ENCODE measurements at places on chromosomes 2 and 18. TPM values are rescaled to one million over a fixed set of nuclear protein-coding genes. Genes with fewer than 3 reads are reported as not detected.

GRCh38 chr2:29238497-29238896 is 123.3 kb downstream of the CLIP4 start:
- DNase-seq = no peak

The SANBR gene
- total RNA-seq = 11.7 TPM

DNA sequence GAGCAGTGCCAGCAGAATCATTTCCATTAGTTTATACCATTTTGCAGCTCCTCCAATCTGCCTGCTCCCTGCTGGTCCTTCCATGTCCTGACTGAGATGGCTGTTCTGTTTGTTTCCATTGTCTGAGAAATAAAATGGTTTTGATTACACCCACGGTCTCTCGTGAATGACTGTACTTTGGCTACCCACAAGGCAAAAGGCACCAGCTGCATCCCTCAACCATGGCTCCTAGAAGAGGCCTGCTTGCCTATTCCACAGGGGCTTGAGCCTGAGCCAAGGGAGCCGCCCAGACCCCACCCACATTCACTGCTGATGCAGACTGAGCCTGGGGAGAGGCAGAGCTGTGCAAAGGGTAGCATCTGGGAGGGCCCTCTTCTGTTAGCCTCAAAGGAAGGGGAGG is 31.2 kb downstream of the MARCHF4 start:
- no peak for DNase-seq

DNA sequence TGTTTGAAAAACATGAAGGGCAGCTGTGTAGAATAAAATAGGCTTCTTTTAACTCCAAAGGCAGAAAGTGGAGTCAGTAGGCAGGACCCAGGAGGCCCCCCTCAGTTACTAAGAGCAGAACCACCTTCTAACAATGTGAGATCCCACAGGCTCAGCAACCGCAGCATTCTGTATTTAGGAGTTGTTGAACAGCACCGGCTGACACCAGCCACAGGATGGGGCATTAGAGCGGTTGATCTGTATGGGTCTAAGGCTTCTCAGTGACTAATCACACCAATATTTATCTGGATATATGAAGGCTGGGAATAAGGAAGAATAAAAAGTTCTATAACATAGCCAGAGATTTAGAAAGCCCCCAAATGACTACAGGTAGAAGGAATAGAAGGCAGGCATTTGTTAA is 51.7 kb downstream of the MYO5B start:
- no peak for DNase-seq

GRCh38 chr18:34970106-34970505 is 71.1 kb upstream of the MAPRE2 start:
- DNase-seq = no peak

The EXOC6B gene
- total RNA-seq = 20.8 TPM

DNA sequence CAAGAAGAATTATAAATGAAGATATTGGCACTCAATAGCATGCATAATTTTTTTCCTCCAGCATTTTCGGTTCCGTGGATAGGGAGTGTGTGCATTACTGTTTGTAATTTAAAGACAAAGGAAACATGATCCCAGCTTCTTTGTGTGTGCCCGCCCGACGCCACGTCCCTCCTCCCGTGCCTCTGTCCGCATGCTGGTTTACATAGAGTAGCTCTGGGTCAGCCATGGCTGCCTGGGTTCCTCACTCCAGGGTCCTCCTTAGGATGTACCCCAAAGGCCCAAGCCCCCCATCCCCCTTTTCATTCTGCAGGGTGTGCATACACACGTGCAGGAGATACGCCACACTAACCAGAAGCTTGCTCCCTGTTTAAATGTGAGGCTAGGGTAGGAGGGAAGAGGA is 214.7 kb downstream of the KLHL29 start:
- no peak for DNase-seq

The TLX2 gene
- not detected for total RNA-seq

The ATP6V1B1 gene
- total RNA-seq = not detected

- no peak for DNase-seq
These were observed 501.6 kb upstream of the GCFC2 start for GRCh38 chr2:76211991-76212985.

The TMEM247 gene
- total RNA-seq = not detected

GRCh38 chr18:46767217-46767616 is 10.4 kb upstream of the ST8SIA5 start:
- DNase-seq = no peak

The ZNF804A gene
- not detected for total RNA-seq

GRCh38 chr2:144449028-144449406 is 70.9 kb downstream of the ZEB2 start:
- no peak for DNase-seq

The IL1RN gene
- not detected for total RNA-seq

GRCh38 chr2:48508461-48509124 is 21.4 kb upstream of the STON1 start:
- DNase-seq = no peak

GRCh38 chr18:12362473-12363174 is 14.4 kb downstream of the AFG3L2 start:
- DNase-seq = no peak

- no peak for DNase-seq
These were observed 274.7 kb upstream of the SIX2 start for GRCh38 chr2:45283764-45284620.

- DNase-seq = no peak
These were observed 81.4 kb downstream of the COBLL1 start for GRCh38 chr2:164760179-164760578.

GRCh38 chr2:230203110-230203676 is 16.6 kb downstream of the SP110 start:
- DNase-seq = no peak

The COL3A1 gene
- not detected for total RNA-seq

DNA sequence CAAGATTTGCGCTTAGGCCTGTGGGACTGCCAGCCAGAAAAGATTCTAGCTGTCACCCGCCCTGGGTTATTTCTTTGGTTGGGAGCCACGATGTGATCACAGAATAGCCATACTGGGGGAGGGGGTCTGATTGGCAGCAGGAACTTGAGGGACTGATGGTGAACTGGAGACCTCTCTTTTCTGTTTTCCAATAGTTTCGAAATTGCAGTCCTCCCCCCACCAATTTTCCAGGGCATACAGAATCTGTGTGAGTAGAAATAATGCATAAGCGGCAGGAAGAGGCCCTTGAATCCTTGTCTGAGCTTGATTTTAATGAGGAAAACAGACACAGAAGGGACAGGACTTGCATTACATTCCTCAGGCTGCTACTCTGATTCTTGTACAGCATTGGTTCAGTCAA is 2.2 kb upstream of the POLR2D start:
- DNase-seq = no peak

- DNase-seq = no peak
These were observed 14.4 kb downstream of the PIEZO2 start for GRCh38 chr18:11134940-11135339.

DNA sequence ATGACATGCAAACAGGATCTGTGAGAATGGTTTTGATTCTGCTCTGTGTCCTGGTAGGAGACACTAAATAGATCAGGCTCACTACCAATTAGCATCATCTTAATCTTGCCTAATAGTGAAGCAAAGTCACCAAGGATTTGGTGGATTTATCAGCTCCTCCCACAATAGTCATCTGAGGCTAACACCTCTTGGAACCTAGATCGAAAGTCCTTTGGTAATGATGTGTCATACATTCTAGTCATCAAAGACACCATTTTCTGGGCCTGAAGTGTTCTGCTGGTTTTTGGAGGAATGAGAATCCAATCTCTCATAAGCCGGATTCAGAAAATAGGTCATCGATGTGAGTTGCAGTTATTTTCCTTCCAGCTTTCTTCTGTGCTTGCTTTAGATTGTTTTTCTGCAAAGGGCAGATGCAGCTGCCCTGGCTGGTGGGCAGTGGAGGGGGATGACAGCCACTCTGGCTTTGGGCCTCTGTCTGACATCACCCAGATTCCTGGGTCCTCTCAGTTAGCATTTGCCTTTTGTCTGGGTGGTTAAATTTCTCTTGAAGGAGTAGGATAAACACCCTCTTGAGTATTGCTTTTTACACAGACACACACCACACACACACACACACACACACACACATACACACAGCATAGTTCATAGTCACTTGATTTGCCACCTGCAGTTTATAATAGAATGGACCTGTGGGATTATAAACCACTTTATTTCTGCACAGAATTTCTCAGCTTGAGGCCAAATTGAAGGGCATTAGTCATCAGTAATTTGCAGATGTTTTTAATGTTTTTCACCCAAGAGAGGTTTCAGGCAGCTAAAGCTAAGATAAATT is at the start of gene MYO3B:
TSS of gene MYO3B (plus strand) at position 198 of the 832 bp plus-strand sequence. CDS start at position 339, 141 bp downstream.
- DNase-seq = peak; percentile 2

DNA sequence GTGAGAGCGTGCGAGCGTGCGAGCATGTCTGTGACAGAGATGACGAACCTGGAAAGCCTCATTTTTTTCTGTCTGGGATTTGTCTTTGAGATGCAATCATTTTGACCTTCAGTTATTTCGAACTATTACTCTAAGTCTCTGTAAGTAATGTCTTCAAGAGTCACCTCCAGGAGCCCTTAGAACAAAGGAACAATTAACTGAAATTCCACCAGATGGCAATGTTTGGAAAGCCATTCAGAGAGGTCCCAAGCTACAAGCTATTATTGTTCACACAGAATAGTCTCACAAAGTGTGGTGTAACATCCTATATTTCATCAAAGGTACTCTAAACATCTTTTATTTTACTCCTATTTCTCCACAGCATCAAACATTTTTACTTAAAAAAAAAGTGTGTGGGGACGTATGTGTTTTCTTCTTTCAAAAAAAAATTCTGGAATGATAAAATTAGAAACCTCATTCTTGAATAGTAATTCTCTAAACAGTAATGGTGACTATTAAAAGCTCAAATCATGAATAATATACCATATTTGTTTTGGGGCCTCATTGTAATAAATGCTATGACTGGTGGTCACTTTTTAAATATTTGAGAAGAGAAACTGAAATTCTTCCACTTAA is 35.1 kb upstream of the MAPRE2 start:
- no peak for DNase-seq

GRCh38 chr2:212547716-212548454 is 9.3 kb upstream of the ERBB4 start:
- no peak for DNase-seq

The GKN1 gene
- not detected for total RNA-seq

DNA sequence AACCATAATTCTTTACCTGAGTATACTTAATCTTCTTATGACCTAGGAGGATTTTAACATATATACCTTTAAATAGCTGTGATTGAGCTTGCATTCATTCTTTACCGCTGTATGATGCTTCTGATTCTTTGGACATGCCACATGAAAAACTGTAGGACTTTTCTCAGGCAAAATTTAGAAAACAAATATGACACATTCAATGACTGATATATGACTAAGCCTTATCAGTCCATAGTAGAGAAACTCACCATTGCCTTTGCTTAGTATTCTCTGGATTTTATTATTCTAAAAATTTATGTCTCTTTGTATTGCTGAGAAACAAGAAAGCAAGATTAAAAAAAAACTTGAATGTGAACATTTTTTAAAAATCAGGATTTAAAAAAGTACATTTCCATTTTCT is 3.7 kb downstream of the FAM171B start:
- DNase-seq = no peak

- DNase-seq = no peak
These were observed 21.7 kb downstream of the SLC39A6 start for GRCh38 chr18:36107477-36107876.

DNA sequence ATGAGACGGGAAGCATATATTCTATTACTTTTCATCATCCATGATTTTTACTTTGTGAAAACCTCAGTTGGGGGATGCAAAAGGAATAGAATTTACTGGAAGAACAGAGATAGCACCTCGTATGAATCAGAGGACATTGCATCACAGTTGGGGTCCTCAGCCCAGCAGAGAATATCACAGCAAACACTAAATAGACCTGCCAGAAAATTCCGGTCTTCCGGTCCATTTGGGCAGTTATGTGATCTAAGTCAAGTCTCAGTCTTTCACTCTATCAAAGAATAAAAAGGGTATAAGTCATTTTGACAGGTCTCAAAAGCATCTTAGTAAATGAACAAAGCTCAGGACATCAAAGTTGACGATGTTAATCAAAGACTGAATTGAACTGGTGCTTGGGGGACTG is 1100.6 kb downstream of the DPP10 start:
- no peak for DNase-seq

- DNase-seq = no peak
These were observed 87.3 kb downstream of the SEPTIN10 start for GRCh38 chr2:109526442-109526970.

The CD8A gene
- not detected for total RNA-seq

The ALKAL2 gene
- total RNA-seq = not detected

GRCh38 chr2:23127465-23127864 is 257.5 kb upstream of the KLHL29 start:
- DNase-seq = no peak

GRCh38 chr2:47236503-47237215 is 81.6 kb upstream of the STPG4 start:
- DNase-seq = no peak

The IGFBP5 gene
- total RNA-seq = 0.05 TPM

DNA sequence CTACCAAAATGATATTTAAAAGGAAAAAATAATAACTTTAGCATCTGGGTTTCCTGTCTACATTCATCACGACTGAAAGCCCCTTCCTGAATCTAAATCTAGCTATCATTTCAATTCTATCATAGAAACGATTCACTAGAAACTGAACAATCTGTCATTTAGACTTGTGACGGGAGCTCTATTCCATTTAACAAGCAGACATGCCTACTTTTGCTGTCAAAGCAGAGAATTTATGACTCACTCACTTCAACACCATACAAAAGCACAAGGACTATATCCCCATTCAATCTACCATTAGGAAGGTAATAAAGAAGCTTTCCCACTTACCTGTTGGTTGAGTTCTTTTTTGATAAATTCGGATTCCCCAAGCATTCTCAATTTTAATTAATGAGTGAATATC is 1072.3 kb downstream of the LRP1B start:
- no peak for DNase-seq

The CCBE1 gene
- not detected for total RNA-seq

DNA sequence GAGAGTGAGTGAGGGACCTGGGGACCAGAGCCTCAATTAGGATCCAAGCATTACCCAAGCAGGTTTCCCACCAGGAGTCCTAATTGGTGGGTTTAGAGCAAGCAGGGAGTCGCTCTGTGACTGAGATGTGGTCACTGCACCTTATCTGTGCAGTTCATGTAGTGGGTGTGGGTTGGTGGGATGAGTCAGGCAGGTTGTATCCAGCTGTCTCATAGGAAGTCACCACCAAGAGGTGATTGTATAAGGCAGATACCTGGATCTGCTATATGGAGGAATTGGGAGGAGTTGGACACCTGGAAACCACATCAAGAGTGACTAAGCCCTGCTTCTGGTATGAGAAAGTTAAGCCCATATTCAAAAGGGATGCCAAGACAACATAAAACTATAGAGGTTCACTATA is 106.8 kb downstream of the ARHGAP28 start:
- DNase-seq = no peak

The SRD5A2 gene
- not detected for total RNA-seq

The C2orf78 gene
- total RNA-seq = not detected

- DNase-seq = no peak
These were observed 7.4 kb upstream of the MBP start for GRCh38 chr18:77140030-77140429.

Measured in CD4-positive, CD25-positive, alpha-beta regulatory T cell (primary cell).